ENCODE measurements at places on chromosomes 4 and X.

GRCh38 chrX:67351411-67351810 is 192.4 kb upstream of the AR start:
- DNase-seq: no peak

GRCh38 chrX:71053217-71053621 is 14.9 kb downstream of the SNX12 start:
- DNase-seq: no peak

DNA sequence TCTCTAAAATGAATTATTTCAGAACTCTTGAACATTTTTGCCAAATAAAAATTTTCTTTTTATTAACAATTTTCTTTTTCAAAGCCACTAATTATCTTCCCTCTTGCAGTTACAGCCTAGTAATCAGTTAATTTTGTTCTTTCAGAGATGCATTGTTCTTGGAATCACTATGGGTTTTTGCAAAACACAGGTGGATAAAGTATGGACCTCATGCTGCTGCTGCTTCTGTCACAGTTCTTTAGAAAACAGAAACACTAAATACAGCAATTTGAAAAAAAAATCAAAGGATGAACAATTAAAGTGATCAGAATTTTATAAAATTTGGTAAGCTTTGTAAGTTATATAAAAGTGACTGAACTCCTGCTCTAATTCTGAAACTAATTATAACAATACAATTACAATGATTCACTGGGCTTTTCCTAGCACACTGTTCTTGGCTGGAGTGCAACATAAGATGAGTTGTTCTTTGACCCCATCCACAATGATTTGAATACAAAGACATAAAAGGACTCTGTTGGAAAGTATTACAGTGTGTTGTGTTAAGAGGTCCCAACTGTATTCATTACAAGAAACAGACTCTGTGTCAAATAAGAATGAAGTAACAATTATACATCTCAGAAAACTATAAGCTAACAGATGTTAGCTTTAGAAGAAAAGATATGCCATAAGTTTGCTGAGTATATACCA is 59.4 kb upstream of the GK2 start:
- DNase-seq: no peak

GRCh38 chr4:40308528-40309122 is 26.5 kb upstream of the CHRNA9 start:
- DNase-seq: no peak

- DNase-seq: no peak
Measured at GRCh38 chrX:80174925-80175574, 160.5 kb downstream of the TBX22 start.

DNA sequence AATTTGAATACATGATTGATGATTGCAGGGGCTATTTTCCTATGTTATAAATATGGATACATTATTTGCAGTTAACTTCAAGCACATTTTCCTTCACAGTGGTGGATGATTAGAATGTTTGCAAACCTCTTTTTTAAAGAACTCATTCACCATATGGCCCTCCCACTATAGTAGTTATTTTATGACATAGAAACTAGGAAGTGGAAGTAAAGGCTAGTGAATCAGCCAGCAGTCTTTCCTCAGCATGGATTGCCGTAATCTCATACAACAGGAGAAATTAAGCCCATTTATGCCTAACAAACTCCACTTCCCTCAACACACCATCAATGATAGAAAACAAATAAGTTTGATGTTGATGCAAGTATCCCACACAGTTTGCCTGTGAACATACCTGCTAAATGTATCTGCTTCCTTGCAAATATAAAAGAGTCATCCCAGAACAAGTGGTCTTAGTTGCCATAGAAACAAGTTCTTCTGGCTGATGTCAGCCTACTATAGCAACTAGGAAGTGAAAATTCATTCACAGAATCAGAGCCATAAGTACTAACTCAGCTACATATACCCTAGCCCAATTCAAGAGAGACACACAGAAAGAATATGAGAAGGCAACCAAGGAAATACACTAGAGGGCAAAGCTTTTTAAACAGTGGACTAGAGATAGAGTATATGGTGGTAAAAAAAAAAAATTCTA is 100.9 kb upstream of the RADX start:
- DNase-seq: no peak

- no peak for DNase-seq
Measured at GRCh38 chrX:42832764-42833549, 55.0 kb upstream of the PPP1R2C start.

DNA sequence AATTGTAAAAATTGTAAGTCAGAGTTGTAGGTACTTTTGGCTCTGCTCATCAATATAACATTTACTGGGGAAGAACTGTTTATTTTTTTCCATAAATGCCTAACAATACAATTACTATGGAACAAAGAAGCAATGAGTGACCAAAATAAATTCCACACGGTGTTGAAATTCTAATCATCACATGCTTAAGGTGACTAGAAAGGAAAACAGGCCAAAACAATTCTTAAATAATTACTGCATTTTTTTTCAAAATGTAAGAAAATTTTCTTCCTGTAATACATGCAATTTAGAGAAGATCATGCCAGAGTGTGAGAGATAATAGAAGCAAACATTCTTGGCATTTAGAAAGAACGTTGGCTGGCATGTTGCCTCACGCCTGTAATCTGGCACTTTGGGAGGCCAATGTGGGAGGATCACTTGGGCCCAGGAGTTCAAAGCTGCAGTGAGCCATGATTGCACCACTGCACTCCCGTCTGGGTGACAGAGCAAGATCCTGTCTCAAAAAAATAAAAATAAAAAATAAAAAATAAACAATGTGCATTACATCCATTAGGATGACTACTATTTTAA is 22.5 kb downstream of the C4orf46 start:
- DNase-seq: no peak

GRCh38 chrX:37867536-37868153 is 20.3 kb upstream of the DYNLT3 start:
- DNase-seq: no peak

DNA sequence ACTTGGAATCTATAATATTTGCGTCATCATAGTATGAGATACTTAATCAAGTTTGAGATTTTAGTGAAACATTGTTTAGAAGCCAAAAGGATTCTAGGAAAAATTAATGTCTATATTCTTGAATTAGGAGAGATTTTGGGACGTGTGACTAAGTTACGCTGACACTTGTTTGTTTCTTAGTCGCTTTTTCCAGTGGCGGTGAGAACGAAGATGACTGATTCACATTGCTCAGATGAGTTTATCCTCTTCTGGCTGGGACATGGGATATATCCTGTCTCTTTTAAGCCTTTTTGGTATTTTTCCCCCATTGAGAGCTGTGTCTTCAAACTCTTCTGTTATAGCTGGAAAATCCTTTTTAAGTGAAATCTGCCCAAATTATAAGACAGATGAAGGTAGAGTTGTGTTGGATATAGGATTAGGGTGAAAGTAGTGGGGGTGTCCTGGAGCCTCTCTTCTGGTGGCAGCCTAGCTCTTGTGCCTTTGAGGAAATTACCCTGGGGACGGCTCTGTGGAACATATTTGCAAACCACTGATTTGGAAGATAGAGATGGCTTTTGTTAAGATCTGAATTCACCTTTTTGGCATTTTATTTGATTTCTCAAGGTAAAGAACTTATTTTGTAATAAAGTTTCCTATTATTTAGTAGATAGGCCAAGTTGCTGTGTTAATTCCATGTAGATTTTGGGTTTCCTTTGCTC is 49.7 kb downstream of the HTT start:
- DNase-seq: no peak

DNA sequence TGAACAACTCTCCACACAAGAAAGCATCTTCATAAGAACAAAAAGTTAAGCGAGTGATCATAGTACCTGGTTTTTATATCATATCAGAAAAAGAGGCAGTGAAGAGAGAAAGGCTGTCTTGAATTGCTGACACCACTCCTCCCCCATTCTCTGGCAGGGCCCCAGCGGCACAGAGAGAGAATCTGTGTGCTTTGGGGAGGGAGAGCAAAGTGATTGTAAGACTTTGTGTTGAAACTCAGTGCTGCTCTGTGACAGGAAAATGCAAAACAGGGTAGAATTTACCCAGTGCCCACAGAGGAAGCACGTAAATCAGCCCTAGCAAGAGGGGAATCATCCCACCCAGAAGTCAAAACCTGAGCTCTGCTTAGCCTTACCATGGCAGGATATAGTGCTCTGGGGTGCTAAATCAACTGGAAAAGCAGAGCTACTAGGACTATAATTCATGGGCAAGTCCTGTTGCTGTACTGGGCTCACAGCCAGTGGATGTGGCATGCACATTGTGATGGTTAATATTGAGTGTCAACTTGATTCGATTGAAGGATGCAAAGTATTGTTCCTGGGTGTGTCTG is 174.6 kb downstream of the PRR32 start:
- DNase-seq: no peak

DNA sequence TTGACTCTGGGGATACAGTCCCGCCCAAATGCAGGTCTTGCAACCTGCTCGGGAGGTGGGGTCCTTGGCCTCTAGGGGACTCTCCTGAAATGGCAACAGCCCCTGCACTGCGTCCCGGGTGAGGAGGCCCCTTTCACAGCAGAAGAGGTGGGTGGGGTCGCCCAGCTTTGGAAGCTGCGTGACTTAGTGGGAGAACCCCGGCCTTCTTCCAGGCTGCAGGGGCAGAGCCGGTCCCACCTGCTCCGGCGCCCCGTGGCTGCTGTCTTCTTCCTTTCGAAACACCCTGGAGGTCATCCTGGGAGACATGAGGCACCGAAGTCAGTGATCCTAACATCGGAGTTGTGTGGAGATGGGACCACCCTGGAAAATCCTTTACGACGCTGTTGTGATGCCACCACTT is 103.7 kb upstream of the ADRA2C start:
- no peak for DNase-seq

- DNase-seq: no peak
Measured at GRCh38 chr4:2303686-2304320, 41.9 kb upstream of the MXD4 start.

DNA sequence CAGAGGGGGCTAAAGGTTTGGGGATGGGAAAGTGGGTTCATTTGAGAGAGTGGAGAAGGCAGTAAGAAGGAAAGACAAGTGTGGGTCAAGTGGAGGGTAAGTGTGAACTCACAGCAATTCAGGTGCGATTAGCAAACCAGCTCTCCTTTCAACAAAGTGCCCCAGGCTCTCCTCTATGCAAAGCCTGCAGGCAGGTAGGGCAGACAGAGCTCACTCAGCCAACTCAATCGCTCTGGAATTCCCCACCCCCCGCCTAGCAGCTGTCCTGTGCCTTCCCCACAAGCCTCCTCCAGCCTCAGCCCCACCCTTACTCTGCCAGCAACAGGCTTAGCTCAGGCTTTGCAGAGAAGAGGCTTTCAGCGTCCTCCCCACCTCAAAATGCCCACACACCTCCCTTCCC is 14.8 kb upstream of the MAMLD1 start:
- DNase-seq: no peak

GRCh38 chr4:147843162-147843561 is 111.3 kb downstream of the ARHGAP10 start:
- no peak for DNase-seq

GRCh38 chr4:138003248-138003647 is 238.9 kb downstream of the SLC7A11 start:
- no peak for DNase-seq

DNA sequence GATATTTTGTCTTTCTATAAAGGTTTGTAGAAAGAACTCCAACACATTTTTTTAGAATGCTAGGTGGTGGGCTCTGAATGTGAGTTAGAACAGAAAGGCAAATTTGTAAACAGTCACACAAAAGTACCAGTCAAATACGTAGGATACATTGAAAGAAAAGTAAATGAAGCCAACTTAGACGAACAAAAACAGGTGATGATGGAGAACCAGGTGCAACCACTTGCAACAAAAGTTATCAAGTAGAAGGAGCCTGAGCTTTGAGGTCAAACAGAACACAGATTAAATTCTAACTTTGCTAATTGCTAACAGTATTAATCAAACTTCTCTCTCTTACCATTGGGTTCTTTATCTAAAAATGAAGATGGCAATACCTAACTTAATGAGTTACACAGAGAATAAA is 62.7 kb upstream of the DAPP1 start:
- DNase-seq: no peak

- DNase-seq: no peak
Measured at GRCh38 chr4:80922941-80923340, 107.6 kb upstream of the BMP3 start.

DNA sequence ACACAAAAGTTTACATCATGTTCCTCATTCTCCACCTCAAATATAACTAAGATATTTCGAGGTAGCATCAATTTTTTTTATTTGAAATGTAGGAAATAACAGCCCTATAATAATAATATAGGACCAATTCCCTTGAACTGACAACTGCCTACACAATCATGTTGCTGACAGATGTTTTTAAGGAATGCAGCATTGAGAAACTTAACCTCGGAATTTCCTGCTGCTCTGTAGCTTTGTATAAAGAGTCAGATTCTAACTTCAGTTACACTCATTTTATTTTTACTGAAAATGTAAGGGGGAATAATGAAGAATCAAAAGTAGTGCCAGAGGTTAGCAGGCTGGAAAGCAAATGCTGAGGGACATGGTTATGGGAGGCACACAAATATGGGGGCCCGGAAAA is 235.8 kb downstream of the RBMX2 start:
- DNase-seq: no peak

DNA sequence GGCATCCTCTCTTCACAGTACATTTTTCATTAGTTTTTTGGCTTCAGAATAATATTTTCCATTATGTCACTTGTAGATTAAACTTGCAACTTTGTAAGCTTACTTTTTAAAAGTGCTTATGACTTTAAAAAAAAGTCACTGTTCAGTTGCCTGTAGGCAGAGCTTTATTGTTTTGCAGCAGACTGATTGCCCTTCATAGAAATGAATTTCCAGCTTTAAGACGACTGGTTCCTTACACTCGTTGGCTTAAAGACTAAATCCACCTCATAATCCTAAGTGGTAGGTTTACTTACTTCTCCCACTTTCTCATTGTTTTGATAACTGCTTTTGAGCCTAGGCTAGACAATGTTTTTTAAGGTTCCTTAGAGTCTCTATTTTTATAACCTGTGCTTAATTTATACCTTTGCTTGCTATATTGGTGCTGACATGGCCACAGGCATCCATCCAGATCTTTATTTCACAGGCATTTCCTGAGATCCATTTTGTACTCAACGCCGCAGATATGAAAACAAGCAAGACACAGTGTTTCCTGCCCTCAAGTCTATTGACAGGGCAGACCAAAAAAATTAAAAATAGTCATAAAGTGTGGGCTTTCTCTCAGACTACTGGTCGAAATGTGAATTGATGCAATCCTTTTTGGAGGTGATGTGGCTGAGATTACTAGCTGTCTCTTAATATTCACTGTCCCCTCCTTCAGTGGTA is 12.6 kb upstream of the IL13RA2 start:
- no peak for DNase-seq

- no peak for DNase-seq
Measured at GRCh38 chrX:87005183-87005582, 512.4 kb upstream of the KLHL4 start.

DNA sequence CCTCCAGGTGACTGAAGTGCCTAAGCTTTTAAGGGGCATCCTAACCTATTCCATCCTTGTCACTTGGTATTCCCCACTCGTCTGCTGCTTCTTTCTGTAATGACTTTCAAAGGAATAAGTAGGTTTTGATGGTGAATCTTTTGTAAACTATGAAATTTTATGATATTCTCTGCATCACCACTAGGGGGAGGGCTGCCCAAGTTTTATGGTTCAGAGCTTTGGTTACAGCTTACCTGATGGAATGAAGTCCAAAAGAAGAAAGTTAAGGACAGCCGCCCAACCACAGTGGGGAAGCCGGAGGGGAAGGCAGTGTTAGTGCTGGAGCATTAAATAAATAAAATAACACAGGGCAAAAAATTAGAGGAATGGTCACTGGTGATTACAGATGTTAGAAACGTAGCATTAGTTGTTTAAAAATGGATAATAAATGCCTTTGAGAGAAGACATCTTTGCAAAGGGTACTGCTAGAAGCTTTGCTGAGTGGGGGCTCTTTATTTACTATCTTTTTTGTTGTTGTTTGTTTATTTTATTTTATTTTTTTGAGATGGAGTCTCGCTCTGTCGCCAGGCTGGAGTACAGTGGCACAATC is 204.9 kb downstream of the GBA3 start:
- DNase-seq: no peak
